ENCODE measurements at places on chromosomes 11 and 22.

- DNase-seq, result no peak
Observed at GRCh38 chr11:74030723-74031676, 22.1 kb upstream of the UCP3 start.

- no peak for DNase-seq
Observed at GRCh38 chr11:58796333-58796732, 48.2 kb downstream of the GLYATL2 start.

GRCh38 chr11:123206791-123207434 is 11.9 kb upstream of the CLMP start:
- DNase-seq, result no peak

DNA sequence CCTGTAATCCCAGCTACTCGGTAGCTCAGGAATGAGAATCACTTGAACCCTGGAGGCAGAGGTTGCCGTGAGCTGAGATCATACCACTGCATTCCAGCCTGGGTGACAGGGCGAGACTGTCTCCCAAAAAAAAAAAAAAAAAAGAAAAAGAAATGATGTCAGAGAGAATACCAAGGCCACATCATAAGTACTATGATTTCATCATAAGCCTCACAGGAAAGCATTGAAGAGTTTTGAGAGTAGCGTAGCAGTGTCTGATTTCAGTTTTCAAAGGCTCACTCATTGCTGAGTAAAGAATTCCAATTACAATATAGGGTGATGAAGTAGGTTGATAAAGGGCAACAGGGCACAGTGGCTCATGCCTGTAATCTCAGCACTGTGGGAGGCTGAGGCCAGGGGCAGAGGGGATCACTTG is 88.8 kb downstream of the MRTFA start:
- peak; percentile 10 for DNase-seq

DNA sequence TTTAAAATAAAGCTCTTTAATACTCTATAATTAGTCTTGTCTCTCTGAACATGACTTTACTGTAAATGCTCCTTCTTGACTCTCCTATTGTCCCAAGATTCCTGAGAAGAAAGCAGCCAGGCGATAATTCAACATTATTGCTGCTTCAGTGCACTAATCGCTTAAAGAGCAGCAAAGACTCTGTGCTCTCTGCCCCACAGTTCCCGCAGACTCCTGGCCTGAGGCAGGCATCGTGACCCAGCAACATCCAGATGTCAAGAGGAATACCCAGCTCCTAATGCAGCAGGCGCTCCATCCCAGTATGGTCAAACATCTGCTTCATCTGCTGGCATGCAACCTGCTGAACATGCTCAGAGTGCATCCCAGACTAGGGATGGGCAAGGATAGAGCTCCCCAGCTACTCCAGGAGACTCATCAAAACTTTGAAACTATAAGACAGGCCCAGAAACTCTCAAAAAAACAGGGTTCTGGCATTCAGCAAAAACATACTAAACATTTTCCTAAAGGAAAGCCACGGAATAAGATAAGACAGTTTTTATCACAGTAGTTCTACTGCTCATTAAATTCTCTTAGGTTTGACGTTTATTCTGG is 270.0 kb downstream of the SOX6 start:
- DNase-seq, result no peak

DNA sequence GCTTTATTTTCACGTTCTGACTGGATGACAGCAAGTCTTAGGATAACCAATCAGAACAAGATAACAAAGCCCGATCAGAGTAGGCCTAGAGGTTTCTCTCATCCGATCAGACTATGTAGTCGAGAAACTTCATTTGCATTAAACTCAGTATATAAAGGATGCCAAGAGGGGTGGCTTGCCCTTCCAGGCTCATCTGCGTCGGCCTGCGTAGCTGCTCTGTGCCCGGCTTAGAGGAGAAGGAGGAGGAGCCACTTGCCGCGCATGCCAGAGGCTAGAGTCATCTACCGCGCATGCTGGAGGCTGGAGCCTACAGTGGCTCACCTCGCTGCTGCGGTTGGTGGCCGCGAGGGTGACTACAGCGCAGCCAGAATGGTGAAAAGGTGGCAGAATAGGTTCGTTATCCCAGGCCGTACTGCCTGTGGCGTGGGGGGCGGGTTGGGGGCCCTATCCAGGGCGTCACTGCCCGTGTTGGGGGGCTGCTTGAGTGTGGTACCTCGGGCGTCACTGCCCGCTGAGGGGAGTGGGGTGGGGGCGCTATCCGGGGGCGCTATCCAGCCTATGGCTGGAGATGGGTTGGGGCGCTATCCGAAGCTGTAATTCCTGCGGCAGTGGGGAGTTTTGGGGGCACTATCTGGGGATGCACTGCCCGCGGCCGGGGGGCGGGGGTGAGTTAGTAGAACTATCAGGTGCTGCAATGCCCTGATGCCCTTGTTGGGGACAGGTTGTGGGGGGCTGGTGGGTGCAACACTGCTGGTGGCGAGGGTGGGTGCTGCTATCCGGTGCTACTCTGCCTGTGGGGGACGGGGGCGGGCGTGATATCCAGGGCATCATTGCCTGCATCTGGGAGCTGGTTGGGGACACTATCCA is at the start of gene RFPL2:
Gene RFPL2 (minus strand): TSS at position 218 of the 867 bp plus-strand sequence. CDS start 2,622 bp downstream, outside the sequence.
- DNase-seq, result peak; percentile 32

GRCh38 chr11:108592591-108593213 is 866 bp downstream of the EXPH5 start:
- DNase-seq, result peak; percentile 34
